ENCODE measurements at places on chromosomes 13 and 19.

DNA sequence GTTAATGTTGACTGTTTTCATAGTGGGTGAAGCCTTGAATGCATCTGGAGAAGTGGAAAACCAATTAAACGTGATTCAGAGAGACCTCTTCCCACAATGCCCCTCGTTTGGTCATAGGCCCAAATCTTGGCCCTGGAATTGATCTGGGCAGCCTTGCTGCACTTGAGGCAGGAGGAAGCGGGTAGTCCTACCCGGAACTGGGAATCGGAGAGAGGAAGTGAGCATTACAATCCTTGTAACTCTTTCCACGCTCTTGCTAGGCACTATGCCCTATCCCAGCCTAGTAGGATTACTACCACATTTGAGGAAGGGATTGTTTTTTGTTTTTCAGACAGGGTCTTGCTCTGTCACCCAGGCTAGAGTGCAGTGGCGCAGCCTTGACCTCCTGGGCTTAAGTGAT lies 3.6 kb downstream of the KCNK6 start:
- DNase-seq = no peak

GRCh38 chr19:52662631-52663030 lies 24.5 kb upstream of the ZNF83 start:
- DNase-seq = no peak

DNA sequence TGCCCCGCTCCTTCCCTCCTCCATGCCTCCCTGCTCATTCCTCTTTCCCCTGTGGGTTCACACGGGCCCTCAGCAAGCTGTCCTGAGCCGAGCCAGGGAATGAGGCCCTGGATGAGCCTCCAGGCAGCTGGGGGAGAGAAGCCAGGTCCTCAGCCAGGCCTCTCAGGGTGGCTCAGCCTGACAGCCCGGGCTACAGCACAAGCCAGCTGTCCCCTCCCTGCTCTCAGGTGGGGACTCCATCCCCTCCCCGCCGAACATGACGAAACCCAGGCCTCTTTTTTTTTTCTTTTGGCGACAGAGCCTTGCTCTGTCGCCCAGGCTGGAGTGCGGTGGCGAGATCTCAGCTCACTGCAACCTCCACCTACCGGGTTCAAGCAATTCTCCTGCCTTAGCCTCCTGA lies 40.0 kb upstream of the MATK start:
- DNase-seq = no peak

GRCh38 chr13:59746291-59746962 lies 417.3 kb downstream of the DIAPH3 start:
- peak; percentile 26 for DNase-seq

GRCh38 chr19:50710094-50710493 lies 9.5 kb downstream of the SHANK1 start:
- no peak for DNase-seq

- DNase-seq = no peak
Observed at GRCh38 chr13:112970552-112971287, 1.7 kb downstream of the MCF2L start.

GRCh38 chr19:35911790-35912189 lies 3.7 kb upstream of the TYROBP start:
- DNase-seq = no peak

DNA sequence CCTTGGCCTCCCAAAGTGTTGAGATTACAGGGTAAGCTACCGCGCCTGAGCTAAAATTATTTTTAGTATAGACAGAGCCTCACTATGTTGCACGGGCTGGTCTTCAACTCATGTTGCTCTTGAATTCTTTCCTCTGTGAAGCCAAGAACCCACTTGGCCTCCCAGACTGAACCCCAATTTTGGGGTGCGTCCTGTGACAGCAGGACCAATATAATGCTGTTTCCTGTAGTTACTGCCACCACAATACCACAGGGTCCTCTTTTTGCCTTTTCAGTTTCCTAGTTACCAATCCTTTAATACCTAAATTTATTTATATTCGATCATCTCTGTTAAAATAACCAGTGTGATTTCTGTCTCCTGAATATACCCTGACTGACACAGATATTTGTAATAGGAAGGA lies 32.9 kb downstream of the TSKS start:
- DNase-seq = no peak

DNA sequence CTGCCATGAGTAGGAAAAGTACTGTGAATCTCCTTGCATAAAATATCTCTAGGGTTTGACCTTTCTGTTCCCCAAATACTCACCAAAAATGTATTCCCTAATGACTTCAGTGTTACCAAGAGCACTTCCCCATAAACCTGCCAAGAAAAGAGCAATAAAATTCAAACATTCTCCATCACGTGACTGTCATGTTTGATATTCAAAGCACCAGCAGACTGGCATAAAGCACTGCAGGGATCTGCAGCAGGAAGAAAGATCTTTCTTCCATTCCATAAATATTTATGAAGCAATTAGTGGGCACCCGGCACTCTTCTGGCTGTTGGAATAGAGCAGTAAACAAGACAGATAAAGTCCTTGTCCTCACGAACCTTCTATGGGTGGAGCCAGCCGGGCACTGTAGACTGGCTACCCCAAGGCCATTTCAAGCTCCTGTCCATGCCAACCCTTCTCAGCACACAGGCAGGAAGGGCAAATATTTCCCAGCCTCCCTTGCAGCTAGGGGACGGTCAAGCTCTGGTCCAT lies 20.3 kb downstream of the PLA2G4C start:
- DNase-seq = no peak

- DNase-seq = no peak
Observed at GRCh38 chr13:110937511-110938285, 22.8 kb upstream of the ANKRD10 start.

- no peak for DNase-seq
Observed at GRCh38 chr13:49517461-49517860, 21.7 kb downstream of the PHF11 start.

GRCh38 chr13:110338441-110339101 lies 31.5 kb downstream of the COL4A2 start:
- peak; percentile 70 for DNase-seq

GRCh38 chr19:9883231-9883758 lies 48.2 kb downstream of the PIN1 start:
- no peak for DNase-seq

DNA sequence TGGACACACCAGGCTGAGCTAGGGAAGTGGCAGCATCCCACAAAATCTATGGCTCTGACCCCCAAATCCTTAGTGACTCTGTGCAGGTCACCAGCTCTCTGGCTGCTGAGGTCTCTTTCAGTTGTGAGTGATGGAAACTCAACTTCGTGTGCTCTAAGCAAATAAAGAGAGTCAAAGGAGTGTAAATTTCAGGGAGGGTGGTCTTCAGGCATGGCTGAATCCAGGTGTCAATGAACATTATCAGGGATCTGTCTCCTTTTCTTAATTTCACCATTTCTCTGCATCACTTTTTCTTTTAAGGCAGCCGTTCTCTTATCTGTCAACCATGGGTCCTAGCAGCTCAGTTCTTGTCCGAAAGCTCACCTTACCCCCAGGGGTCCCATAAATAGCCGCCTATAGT lies 6.2 kb downstream of the CYP4F12 start:
- DNase-seq = no peak

- DNase-seq = no peak
Observed at GRCh38 chr13:73482556-73482955, 423.8 kb downstream of the KLF5 start.

DNA sequence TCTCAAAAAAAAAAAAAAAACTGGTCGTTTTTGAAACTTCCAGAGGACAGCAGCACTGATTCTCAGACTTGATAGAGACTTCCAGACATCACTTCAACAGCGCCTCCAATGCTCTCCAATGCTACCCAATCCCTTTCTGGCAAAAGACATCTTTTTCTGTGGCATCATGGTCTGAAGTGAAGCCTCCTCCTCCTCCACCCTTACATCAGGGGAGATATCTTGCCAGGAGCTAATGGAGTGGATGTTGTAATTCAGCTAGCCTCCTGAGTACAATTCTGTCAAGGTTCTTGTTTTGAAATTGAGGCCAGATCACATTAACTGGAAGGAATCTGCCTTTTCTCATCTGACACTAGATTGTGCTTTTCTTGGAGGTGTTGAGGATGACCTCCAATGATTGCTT lies 24.2 kb downstream of the FXYD5 start:
- no peak for DNase-seq

- DNase-seq = no peak
Observed at GRCh38 chr13:103325672-103326071, 259.5 kb upstream of the SLC10A2 start.

DNA sequence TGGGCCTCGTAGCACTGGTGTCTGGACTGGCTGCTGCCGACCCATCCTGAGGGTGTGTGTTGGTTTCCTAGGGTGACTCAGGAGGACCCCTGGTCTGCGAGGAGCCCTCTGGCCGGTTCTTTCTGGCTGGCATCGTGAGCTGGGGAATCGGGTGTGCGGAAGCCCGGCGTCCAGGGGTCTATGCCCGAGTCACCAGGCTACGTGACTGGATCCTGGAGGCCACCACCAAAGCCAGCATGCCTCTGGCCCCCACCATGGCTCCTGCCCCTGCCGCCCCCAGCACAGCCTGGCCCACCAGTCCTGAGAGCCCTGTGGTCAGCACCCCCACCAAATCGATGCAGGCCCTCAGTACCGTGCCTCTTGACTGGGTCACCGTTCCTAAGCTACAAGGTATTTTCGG lies 13.8 kb downstream of the TIMM13 start:
- no peak for DNase-seq

DNA sequence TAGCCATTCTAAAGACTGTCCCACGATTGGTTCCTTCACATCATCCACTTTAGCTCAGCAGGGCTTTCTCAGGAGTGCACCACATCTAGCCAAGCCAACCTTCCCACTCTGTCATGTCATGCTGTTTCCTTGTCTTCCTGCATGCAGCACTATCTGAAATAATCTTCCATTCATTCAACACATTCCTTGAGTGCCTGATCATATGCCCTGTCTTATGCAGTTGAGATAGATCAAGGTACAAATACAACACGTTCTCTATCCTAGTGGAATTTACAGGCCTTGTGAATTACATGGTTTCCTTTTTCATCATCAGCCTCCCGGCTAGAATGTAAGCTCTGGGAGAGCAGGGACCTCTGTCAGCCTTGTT lies 6.8 kb upstream of the MRPS31 start:
- DNase-seq = no peak

DNA sequence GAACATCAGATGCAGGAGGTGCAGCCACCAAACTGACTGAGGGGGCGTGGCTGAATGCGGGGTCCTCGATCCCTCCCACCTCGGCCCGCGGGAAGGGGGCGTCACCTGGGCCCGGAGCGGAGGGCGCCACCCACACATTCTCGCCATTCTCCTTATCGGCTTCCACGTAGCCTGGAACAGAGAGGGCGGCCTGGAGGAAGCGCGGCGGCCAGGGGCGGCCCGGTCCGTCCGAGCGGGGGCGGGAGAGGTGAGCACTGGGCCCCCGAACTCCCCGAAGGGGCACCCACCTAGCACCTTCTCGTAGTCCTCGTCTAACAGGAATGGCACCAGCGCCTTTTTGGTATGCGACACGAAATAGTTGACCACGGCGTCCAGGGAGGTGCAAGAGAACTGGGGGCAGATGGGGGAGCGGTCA lies 11.8 kb downstream of the STAP2 start:
- DNase-seq = no peak

GRCh38 chr13:24292481-24292880 lies 16.9 kb upstream of the C1QTNF9 start:
- DNase-seq = peak; percentile 68

GRCh38 chr19:13574933-13575332 lies 68.7 kb upstream of the CACNA1A start:
- DNase-seq = no peak

DNA sequence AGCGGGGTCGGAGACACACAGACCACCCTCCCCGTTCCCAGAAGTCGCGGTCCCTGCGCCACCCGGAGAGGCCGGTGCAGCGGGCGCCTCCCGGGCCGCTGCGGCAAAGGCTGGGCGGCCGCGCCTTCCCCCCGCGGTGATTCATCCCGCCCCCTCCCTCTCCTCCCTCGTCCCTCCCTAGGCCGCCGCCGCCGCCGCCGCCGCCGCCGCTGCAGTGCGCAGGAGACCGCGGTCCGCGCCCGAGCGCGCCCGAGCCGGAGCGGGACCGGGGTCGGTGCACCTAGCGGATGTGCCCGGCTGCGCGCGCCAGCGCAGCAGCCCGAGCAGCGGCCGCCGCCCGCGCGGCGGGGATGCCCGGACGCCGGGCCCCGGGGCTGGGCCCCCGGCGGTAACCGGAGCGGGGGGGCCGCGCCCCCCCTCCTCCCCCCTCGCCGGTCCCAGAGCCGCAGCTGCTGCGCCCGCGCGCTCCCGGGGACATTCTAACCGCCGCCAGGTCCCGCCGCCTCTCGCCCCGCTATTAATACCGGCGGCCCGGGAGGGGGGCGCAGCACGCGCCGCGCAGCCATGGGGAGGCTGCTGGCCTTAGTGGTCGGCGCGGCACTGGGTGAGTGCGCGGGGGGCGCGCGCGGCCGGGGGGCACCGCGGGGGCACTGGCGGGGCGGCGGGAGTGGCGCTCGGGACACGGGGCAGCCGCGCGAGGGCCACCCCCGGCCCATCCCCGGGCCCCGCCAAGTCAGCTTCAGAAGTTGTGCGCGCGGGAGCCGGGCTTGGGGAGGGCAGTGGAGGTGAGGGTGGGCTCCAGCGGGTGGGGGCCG lies at the start of gene SCN1B:
TSS of gene SCN1B (plus strand) at position 214 of the 815 bp plus-strand sequence. CDS start at position 565, 351 bp downstream.
- no peak for DNase-seq

GRCh38 chr13:76271728-76272232 lies 614.4 kb downstream of the KCTD12 start:
- no peak for DNase-seq

DNA sequence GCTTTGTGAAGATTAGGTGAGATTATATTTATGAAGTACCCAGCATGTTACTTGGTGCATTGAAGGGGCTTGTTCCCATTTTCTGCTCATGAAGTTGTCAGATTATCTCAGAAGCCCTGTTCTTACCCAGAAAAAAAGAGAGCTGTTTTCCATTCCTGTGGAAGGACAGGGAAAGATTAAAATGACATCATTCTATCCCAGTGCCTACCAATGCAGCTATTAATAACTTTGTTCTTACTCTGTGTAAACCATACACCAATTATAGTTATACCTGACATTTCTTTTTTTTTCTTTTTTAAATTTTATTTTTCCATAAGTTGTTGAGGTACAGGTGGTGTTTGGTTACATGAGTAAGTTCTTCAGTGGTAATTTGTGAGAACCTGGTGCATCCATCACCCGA lies 18.6 kb downstream of the ZNF507 start:
- no peak for DNase-seq

DNA sequence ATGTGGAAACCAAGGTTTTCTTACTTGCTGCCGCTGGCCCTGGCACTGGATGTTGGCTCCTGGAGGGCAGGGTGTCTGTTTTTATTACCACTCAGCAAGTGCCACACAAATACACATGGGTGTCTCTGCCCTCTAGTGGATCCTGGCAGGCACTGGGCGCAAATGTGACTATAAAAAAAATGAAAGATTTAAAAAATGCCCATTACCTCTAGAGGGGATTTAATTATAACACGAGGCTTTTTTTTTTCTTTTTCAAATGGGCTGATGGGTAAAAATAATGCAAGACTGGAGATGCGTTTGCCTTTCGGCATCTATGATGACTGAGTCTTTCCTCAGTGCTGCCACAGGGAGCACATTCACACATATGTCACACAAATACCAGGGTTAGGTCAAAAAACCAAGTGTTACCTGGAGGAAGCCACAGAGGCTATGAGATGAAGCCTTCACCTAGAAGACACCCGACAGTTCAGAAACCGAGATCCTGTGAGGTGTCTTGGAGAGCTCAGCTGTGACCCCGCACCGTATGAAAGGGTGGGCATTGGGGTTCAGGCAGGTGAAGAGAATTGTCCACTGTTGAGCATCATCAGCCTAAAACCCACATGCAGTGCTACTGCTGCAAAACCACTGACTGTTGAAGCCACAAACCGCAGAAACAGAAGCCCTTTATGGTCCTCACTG lies 25.7 kb downstream of the CHAMP1 start:
- peak; percentile 5 for DNase-seq
